ENCODE measurements at places on chromosomes 1 and 21.
A peak's percentile ranks its signal among the peaks of the same experiment; 100 is the strongest.

DNA sequence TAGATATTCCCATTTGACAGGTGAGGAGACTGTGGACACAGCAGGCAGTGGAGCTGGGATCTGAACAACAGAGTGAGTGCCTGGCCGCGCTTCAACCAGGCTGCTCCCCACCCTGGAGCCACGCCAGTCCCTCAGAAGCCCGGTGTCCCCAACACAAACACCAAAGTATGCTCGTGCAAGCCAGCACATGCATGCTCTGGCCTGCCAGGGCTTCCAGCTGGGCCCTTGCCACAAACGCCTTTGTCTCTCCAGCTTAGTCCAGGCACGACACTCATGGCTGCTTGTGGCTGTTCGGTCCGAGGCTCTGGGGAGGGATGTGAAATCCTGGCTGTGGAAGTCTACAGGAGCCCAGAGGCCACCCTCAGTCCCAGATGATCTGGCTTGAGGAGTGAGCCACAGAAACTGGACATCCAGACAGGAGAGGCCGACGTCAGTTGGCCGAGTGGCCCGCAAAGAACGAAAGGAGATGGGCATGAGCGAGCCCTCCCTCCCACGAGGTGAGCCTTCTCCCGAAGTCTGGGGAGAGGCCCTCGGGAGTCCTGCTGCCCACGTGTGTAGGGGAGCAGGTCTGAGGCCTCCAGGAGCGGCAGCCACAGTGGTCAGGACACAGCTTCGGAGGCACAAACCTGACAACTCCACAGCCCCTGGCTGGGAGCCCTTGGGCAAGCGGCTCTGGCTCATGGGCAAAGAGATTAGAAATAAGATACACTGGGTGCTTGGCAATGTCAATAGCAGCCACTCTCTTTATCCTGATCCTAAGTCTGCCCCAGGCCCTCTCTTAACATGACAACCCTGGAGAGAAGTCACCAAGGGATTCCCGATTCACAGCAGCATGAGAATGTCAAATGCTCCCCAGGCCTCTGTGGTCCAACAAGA, 117.1 kb upstream of the IFFO2 start:
- DNase-seq = peak; percentile 25

DNA sequence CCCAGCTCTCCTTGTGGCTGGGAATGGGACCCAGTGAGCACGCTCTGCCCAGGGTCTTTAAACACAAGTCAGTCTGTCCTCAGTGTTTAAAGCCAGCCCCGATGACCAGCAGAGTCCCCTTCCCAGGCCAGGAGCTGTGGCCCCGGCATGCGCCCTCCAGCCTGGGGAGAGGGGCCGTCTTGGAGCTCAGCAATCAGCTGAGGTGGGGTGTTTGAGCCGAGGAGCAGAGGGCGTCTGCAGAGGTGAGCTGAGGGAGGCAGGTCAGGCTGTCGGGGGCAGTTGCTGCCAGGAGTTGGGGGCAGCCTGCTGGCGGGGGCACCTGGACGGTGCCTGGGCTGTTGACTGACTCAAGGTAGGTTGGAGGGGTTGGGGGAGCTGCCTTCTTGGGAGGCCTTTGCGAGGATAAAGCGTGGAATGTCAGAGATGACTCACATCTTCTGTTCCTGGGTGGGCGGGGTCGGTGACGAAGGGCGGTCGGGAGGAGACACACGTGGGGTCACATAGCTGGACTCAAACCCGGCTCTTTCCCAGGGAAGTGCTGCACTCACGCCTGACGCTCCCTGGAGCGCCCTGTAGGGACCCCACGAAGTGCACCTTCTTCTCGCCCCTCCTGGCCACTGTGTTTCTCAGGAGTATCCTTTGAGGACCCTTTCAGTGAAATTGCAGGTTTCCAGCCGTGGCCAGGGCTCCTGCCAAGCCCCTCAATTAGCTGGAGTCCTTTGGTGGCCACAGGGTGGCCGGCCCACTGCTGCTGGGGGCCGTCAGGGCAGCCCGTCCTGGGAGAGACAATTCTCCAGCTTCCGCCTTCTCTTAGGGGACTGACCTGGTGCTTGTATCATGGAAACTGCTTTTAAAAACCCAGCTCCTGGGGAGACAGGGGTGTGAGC, 86.2 kb downstream of the SIK1 start:
- DNase-seq = no peak

DNA sequence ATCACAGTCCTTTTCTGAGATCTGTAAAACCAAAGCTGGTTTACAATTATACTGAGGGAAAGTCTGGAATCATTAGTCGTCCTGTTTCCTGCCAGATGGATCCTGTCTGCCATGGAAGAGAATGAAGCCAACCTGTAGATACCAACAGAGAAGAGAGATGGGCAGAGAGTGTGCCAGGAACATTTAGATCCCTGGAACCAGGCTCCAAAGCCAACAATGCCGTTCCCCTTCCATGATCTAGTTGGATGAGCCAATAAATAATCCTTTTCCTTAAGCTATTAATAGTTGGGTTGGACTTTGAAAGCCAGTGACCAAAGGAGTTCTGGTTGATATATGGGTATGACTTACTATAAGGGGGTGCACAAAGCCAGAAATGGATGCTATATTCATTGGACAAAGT, 15.0 kb downstream of the CAPN8 start:
- DNase-seq = no peak

GRCh38 chr21:35062016-35062415, 12.9 kb upstream of the RUNX1 start:
- no peak for DNase-seq

DNA sequence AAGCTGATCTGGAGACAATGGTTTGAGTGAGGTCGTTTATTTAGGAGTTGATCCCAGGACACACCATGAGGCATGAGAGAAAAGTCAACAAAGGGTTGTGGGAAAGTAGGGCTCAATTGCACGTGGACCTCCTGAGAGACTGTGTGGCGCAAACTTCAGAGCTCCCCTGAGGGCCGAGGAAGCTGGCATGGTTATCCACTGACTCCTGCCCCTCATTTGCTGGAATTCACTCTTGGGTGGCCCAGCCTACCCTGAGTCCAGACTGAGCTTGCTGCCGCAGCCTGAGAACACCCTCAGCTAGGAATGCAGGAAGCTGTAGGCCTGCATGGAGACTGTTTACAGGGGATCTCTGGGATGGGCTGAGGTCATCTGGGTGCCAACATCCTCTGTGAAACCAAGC, 301.0 kb downstream of the RWDD3 start:
- DNase-seq = no peak

GRCh38 chr1:169844941-169845608, 48.6 kb downstream of the SCYL3 start:
- DNase-seq = no peak

Data from globus pallidus (tissue), 1 donor.